ENCODE measurements at places on chromosomes 12 and 14.

GRCh38 chr12:91636721-91637120, 454.1 kb upstream of the DCN start:
- DNase-seq = no peak

DNA sequence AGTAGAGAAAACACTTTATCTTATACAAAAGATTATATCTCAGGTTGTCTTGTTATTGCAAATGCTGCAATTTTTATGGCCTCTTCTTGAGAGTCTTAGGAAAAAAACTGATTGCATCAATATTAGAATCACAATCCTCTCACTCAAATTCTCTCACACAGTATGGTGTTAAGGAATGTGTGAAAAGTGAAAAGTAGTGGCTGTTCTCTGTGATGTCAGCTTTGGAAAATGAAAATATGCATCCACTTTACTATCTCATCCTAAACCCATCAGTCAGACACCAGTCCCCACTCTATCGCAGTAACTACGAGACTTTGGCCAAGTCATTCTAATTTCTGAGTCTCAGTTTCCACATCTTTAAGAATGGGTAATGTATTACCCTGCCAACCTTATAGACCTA, 32.6 kb upstream of the NTF3 start:
- DNase-seq = no peak

DNA sequence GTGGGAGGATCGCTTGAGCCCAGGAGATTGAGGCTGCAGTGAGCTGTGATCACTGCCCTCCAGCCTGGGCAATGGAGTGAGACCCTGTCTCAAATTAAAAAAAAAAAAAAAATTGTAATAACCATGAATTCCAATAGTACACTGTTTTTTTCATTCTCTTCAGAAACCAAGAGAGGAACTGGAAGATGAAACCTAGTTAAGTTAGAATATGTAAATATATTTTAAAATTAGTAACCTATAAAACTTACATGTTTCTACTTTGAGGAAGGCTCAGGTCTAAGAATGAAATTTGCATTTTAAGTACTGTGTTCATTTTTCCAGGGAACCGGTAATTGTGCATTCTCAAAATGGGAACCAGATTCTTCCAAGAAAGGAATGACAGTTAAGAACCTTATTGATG, 18.8 kb downstream of the KNTC1 start:
- DNase-seq = no peak

GRCh38 chr12:18045446-18045992, 44.5 kb downstream of the RERGL start:
- no peak for DNase-seq

Measured in NCI-H1092 (cell line).